ENCODE measurements at places on chromosomes 4 and X.

DNA sequence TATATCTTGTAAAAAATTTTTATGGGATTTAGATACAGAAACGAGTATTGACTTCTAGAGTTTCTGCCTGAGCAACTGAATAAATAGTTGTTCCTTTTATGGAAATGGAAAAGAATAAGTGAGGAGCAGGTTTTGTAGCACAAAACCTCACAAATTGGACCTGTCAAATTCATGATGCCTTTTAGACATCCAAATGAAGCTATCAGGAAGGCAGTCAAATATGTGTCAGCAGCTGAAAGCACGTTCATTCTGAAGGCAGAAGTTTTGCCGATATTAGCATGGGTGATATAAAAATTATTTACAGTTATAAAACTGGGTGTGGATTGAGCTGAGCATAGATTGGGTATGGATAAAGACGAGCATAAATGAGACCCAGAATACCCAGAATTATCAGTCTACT is 374.0 kb downstream of the EPHA5 start:
- DNase-seq: no peak

- no peak for DNase-seq
Measured at GRCh38 chrX:8731559-8732395, at the start of gene ANOS1. Gene ANOS1 (minus strand): TSS chrX:8732137. CDS start chrX:8732036, 101 bp downstream.

GRCh38 chr4:41934514-41934900 is 722 bp upstream of the TMEM33 start:
- no peak for DNase-seq

- peak; percentile 37 for DNase-seq
Measured at GRCh38 chr4:7719354-7720174, 220.1 kb downstream of the AFAP1 start.

DNA sequence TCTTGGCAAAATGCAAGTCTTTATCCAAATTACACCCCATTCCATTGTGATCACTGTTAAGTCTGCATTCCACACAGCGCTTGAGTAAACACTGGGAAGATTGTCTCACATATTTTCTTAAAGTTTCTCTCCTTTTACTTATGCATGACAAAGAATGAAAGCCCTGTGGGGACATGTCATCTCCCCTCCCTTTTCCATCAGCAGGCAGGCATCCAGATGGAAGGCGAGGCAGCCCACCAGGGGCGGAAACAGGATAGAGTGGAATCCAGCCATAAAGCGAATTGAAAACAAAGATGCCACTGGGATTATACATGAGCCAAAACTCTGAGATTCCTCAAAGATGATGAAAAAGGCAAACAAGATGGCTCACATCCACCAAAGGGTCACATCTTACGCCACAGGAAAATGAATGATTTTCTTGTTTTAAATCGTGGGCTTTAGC is 78.2 kb downstream of the AFAP1 start:
- DNase-seq: no peak

GRCh38 chr4:100339870-100340269 is 149.6 kb upstream of the DDIT4L start:
- DNase-seq: no peak

GRCh38 chr4:13093170-13093569 is 391.0 kb downstream of the RAB28 start:
- no peak for DNase-seq

DNA sequence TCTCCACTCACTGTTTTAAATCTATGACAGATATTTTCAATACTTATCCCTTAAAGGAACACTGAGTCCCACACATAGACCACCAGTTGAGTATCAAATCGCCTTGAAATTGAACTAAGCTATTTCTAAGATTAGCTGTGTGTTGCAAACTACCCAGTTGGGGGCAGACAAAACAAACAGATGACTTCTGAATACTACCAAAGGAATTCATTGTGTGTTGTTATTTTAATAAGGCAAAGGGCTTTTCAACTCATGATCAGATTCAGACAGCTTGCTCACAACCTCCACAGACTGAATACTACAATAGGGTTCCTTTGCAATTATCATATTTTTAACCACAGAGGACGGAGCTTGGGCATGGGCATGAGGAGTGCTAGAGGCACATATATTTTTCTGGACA is 283.0 kb upstream of the GPC4 start:
- DNase-seq: no peak

- DNase-seq: no peak
Measured at GRCh38 chr4:64784125-64784524, 374.9 kb upstream of the TECRL start.

GRCh38 chr4:119300101-119300978 is 21.6 kb downstream of the FABP2 start:
- DNase-seq: peak; percentile 75

DNA sequence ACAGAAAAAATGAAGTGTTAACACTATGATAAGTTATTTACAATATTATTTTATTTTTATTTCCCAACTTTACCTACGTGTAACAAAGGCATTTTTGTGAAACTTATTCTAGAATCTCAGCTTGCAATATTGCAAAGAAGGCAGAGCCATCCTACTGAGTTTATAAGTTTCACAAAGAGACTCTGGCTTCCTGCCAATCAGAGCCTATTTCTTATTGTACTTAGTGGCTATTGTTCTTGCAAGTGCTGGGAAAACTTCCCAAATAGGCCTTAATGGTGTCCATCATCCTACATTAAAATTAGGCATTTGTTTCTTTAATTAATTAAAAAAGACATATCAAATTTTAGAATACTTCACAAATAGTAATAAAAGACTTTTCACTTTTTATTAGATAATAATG is 233.2 kb downstream of the EPHA5 start:
- DNase-seq: no peak

GRCh38 chr4:26858035-26858918 is 2.4 kb upstream of the STIM2 start:
- no peak for DNase-seq

DNA sequence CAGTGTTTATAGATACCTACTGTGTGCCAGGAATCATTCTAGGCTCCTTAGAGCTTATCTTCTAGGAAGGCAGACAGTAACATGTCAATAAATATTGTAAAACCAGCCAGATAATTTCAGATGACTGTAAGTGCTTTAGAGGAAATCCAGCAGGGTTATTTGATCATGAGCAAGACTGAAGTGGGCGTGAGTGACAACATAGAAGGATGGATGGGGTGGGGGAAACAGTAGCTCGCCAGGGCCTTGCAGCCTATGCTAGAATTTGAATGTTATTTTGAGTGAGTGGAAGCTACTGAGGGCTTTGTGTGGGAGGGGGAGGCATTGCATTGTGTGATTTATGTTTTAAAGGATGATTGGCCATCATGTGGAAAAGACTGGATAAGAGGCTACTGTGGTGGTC is 6.7 kb downstream of the SRD5A3 start:
- DNase-seq: no peak

DNA sequence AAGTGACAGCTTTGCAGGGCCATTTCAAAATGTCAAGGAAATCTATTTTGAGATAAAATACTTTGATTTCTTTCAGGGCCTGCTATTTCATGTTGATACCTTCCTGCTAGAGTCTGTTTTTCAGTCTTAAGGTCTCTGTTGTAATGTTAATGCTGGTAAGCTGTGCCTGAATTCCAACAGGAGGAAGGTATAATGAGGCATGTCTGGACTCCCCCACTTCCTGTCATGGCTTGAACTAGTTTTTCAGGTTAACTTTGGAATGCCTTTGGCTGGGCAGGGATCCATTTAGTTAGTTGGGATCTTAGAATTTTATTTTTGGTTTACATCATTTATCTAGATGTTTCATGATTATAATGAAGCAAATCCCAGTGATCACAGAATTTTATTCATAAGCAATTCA is 279.0 kb downstream of the CFAP47 start:
- no peak for DNase-seq

DNA sequence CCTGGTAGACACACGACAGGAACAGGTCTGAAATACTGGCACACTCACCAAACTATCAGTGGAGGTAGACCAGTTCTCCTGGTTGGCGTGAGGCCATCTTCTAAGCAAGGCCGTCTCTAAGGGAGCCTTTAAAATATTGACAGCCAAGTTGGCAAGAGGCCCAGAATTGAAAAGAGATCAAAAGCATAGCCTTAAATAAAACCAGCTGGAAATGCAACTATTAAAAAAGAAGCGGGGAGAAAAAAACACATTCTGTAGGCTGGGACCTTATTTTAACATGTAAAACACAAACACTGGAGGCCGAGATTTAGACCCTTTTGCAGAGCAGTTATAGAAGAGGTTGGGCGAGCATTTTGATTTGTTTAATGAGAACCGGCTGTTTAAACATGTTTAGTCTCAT is 233.0 kb upstream of the CLNK start:
- no peak for DNase-seq

DNA sequence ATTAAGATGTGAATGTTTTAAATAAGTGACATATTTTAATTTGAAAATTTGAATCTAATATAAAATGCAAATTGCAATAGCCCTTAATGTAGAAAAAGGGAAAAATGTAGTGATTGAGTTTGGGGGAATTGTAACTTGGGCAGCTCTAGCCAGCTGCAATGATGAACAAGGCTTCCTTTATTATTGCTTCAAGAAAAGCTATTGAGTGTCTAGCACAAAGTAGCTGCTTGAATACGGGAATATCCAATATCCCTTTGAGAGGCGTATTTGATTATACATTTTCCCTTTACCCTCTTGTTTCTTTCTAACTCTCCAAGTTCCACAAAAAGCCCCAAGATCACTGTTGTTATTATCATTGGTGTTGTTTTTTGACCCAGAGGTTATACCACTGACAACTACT is 21.8 kb downstream of the IL1RAPL1 start:
- no peak for DNase-seq

GRCh38 chr4:123229286-123229685 is 167.3 kb upstream of the SPRY1 start:
- DNase-seq: no peak

DNA sequence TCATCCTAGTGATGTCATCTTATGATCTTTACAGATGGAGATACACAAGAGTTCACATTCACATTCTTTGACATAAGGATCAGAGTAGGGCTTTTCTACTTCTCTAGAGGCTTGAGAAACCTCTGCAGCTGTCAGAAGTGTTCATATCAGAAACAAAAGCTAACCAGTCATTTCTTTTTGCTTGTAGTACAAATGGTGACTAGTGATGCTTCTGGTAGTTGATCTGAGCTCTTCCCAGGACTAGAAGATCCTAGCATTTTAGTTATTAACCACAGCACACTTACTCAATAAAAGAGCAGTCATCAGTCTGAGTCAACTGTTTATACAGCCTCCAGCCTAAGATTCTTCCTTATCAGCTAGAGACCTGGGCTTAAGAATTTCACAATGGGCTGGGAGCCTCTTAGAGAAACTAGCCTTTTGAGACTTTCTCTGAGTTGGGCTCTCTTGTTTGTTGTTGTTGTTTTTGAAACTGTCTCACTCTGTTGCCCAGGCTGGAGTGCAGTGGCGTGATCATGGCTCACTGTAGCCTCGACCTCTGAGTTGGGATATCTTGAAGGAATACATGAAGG is 84.1 kb downstream of the TMEM164 start:
- no peak for DNase-seq

DNA sequence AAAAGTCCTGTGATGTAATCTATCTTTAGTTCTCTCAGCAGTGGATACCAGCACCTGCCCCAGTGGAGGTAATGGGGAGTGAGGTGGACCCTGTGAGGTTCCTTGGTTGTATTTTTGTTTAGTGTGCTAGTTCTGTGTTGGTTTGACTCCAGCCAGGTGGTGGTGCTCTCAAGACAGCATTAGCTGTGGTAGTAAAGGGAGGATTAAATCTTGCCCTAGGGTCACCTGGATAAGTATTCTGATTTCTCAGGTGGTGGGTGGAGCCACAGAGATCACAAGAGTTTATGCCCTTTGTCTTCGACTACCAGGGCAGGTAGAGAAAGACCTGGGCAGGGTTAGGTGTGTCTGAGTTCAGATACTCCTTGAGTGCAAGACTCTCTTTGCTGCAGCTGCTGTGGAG is 176.3 kb upstream of the EDA2R start:
- no peak for DNase-seq

DNA sequence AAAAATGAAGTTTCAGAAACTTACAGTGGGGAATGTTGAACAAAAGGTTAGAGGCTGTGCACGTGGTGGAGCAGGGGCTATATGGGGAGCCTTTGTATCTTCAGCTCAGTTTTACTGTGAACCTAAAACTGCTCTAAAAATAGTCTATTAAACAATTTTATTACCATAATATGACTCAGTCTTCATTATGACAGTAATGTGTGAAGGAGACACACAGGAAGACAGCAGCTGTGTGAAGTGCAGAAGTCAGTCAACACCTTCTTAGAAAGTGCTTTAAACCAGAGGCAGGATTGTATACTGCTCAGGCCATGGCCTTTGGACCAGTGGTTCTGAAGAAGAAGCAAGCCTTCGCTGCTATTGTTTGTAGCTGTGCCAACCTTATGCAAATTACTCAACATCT is 89.7 kb downstream of the ARHGAP10 start:
- no peak for DNase-seq

DNA sequence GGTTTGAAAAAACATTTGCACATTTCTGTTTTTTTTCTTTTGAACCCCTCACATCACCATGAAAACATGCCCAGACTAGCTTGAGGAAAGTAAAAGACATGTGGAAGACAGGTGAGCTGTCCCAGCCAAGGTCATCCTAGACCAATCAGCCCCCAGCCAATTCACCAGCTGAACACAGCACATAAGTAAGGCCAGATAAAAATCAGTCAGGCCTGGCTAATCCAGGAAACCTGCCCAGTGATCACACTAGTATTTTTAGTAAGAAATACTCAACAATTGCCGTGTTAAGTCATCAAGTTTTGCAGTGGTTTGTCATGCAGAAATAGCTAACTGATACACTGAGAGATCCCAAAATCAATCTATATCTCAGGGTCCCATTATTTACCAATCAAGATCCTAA is 4.4 kb upstream of the SMR3A start:
- DNase-seq: no peak

DNA sequence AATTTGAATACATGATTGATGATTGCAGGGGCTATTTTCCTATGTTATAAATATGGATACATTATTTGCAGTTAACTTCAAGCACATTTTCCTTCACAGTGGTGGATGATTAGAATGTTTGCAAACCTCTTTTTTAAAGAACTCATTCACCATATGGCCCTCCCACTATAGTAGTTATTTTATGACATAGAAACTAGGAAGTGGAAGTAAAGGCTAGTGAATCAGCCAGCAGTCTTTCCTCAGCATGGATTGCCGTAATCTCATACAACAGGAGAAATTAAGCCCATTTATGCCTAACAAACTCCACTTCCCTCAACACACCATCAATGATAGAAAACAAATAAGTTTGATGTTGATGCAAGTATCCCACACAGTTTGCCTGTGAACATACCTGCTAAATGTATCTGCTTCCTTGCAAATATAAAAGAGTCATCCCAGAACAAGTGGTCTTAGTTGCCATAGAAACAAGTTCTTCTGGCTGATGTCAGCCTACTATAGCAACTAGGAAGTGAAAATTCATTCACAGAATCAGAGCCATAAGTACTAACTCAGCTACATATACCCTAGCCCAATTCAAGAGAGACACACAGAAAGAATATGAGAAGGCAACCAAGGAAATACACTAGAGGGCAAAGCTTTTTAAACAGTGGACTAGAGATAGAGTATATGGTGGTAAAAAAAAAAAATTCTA is 100.9 kb upstream of the RADX start:
- no peak for DNase-seq

- no peak for DNase-seq
Measured at GRCh38 chr4:54371173-54371572, 142.1 kb downstream of the PDGFRA start.

All from stimulated activated CD8-positive, alpha-beta memory T cell treated with anti-CD3 and anti-CD28 coated beads, Interleukin-4, amount 100 ng/mL, for 1 hour (primary cell).